ENCODE measurements at places on chromosomes 1 and 21.

DNA sequence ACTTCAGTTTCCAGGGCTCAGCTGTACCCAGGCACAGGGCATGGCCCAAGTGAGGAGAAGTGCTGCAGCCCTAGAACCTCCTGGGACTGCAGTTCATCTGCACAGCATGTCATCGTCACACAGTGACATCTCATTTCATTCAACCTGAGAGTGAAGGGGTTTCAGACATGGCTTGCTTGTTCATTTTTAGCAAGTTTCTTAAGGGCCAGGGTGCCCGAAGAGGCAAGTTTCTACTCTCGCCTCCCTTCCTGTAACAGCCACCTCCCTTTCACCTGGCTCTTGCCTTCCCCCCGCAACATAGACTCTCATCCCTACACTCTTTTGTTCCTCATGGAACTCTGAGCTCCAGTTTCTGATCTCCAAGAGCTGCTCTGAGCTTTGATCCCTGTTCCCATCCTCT is 108.1 kb downstream of the C1orf21 start:
- peaks cover 11% of the 10 kb centered on the region for H3K4me1 ChIP-seq
- no peak for DNase-seq
- H3K27me3 ChIP-seq, result no peaks in the 10 kb centered on the region
- peaks cover 2% of the 10 kb centered on the region for H3K36me3 ChIP-seq
- no peak overlapping the region for H3K4me3 ChIP-seq

DNA sequence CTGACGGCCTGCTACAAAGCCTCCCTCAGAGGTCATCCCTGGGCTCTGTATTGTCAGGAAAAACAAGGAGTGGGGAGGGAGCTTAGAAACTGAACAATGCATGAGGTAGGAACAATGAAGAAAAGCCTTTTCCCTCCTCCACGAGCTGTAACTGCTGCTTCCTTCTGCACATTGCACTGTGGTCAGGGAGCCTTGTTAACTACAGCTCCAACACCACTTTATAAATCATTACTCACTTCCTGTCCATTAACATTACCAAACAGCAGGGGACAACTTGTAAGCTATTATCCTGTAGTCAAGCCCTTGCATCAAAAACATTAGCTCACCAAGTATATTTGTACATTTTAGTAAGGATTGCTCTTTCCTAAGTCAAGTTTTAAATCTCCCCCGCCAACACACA is 336.0 kb upstream of the NR5A2 start:
- H3K27me3 ChIP-seq, result no peaks in the 10 kb centered on the region
- no peaks in the 10 kb centered on the region for H3K36me3 ChIP-seq
- H3K4me1 ChIP-seq, result peaks cover 9% of the 10 kb centered on the region
- no peak overlapping the region for H3K27ac ChIP-seq

GRCh38 chr1:182149411-182149965 is 88.0 kb upstream of the ZNF648 start:
- no peaks in the 10 kb centered on the region for H3K36me3 ChIP-seq
- H3K4me1 ChIP-seq, result no peaks in the 10 kb centered on the region
- no peaks in the 10 kb centered on the region for H3K27me3 ChIP-seq
- no peak overlapping the region for H3K4me3 ChIP-seq
- no peak overlapping the region for H3K27ac ChIP-seq

- no peak for DNase-seq
- H3K27ac ChIP-seq, result no peak overlapping the region
- no peaks in the 10 kb centered on the region for H3K36me3 ChIP-seq
- H3K27me3 ChIP-seq, result no peaks in the 10 kb centered on the region
- H3K4me1 ChIP-seq, result no peaks in the 10 kb centered on the region
- no peak overlapping the region for H3K4me3 ChIP-seq
Observed at GRCh38 chr1:21292984-21293536, 2.8 kb upstream of the ECE1 start.

GRCh38 chr1:5745800-5746610 is 246.2 kb downstream of the NPHP4 start:
- peaks cover 7% of the 10 kb centered on the region for H3K4me1 ChIP-seq
- no peak overlapping the region for H3K4me3 ChIP-seq
- no peaks in the 10 kb centered on the region for H3K27me3 ChIP-seq
- peaks cover 6% of the 10 kb centered on the region for H3K36me3 ChIP-seq

DNA sequence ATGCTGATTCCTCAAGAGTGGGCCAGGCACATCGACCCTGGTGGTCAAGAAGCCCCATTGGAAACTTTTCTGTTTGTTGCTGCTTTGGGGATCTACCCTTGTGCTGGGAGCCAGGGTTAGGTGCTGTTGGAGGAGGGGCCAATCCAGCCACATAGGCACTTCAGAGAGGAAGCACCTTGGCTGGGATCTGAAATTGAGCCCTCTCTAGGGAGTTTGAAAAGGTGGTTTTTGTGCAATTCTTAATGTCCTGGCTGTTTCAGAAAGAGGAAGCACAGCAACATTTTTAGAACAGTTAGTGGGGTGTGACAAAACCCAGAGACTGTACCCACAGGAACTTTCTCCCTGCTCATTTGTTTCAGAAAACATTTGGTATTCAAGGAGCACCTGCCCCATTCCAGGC is 17.2 kb upstream of the BEND5 start:
- DNase-seq, result no peak
- H3K36me3 ChIP-seq, result no peaks in the 10 kb centered on the region
- no peaks in the 10 kb centered on the region for H3K4me1 ChIP-seq
- no peak overlapping the region for H3K27ac ChIP-seq

DNA sequence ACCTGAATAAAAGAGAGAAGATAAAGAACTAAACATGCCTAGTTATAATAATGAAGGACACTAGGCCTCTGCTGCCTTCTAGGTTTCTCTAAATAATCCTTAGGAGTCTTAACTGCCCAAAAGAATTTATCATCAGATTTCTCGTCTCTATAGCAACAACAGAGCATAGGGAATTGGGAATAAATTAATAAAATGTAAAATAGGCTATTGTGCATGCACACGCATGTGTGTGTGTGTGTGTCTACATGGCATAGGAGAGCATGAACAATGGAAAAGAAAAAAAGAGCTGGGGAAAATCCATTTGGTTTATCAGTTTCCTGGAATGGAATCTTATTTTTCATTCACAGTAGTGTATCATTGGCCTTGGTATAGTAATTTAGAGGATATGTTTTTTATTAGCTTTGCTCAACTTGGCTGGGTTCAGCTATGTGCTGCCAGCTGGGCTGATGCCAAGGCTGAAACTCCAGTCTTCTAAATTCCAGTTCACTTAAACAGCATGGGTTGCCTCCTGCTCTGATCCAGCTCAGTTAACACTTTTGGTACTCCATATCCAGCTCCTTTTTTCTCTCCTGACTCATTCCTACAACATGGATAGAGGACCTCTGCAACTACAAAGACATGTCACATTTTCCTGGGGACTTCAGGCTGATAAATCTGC is 80.6 kb upstream of the SLFNL1 start:
- peaks cover 2% of the 10 kb centered on the region for H3K4me1 ChIP-seq
- no peak overlapping the region for H3K27ac ChIP-seq
- no peak overlapping the region for H3K4me3 ChIP-seq
- DNase-seq, result no peak
- H3K36me3 ChIP-seq, result no peaks in the 10 kb centered on the region

DNA sequence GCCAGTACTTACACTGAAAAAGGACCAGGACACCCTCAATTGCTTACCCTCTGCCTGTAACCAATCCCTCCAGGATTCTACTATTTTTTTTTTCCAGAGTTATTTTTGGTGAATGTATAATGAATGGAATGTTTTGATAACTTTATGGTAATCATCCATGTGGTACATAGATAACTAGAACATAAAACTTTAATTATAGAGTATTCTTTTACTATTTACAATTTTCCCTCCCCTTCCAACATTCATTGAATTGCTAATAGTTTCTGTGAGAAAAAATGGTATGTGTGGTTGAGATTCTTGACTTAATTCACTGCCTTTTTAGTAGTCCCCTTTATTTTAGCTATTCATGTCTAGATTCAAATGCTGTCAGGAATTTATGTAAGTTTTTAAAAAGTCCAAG is 164.6 kb downstream of the CYYR1 start:
- no peak for DNase-seq
- H3K36me3 ChIP-seq, result no peaks in the 10 kb centered on the region
- no peak overlapping the region for H3K4me3 ChIP-seq
- no peak overlapping the region for H3K27ac ChIP-seq
- no peaks in the 10 kb centered on the region for H3K27me3 ChIP-seq

DNA sequence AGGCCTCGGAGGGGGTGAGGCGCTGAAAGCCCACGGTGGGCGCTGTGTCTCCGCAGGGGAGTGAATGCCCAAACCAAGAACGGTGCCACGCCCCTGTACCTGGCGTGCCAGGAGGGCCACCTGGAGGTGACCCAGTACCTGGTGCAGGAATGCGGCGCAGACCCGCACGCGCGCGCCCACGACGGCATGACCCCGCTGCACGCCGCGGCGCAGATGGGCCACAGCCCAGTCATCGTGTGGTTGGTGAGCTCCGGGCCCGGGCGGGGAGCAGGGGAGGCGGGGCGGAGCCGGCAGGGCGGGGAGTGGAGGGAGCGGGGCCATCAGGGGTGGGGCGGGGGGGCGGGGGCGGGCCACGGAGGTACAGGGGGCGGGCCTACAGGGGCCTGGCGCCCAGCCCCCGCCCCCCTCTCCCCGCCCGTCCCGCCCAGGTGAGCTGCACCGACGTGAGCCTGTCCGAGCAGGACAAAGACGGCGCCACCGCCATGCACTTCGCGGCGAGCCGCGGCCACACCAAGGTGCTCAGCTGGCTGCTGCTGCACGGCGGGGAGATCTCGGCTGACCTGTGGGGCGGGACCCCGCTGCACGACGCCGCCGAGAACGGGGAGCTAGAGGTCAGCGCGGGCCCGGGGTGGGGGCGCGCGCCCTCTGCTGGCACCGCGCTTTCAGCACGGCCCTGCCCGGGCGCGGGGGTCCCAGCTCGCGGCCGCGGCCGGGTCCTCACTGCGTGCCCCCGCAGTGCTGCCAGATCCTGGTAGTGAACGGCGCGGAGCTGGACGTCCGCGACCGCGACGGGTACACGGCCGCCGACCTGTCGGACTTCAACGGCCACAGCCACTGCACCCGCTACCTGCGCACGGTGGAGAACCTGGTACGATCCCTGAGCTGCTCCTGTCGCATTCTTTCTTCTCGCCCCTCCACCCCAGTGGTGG is 15.9 kb downstream of the ESPN start:
- H3K27ac ChIP-seq, result no peak overlapping the region
- H3K27me3 ChIP-seq, result peaks cover 4% of the 10 kb centered on the region
- DNase-seq, result peak; percentile 85
- no peaks in the 10 kb centered on the region for H3K4me1 ChIP-seq

DNA sequence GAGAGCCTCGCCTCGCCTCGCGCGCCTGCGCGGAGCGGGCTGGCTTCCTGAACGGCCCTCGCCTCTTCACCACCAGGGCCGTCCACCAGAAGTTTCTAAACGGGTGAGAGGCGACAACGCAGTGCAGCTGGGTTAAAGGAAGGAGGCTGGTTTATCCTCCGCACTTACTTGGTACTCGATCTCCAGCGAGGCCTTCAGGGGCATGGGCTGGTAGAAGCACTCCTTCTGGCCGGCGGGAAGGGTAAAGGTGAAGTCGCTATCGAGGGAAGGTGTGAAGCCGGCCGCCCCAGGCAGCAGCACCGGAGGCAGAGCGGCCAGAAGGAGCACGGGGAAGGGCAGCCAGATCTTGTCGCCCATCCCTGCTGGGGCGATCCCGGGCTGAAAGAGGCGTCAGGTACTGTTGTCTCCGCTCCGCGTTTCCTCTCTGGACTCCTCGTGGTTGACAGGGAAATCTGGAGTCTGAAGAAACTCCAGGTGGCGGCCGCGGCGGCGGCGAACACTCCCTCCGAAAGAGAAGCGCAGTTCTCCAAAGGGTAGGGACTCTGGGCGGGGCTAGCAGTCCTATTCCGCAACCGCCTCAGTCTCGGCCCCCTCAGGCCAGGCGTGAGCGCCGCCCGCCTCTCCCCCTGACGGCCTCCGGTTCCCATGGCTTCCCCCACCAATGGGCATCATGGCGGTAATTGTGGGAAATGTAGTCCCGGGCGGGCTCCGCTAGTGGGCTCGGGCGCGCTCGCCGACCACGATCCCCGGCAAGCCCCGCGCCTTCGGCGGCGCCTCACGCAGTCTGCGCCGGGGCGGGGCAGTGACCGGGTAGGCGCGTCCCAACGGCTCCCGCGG is at the start of gene TMED5:
TMED5 (minus strand) TSS at position 528 of the 837 bp plus-strand sequence; CDS start at position 357, 171 bp downstream.
- peak; percentile 98 for DNase-seq
- peak within 1 kb of the TSS; percentile 94 for H3K4me3 ChIP-seq
- no peaks in the 10 kb centered on the region for H3K27me3 ChIP-seq

GRCh38 chr1:63731117-63732043 is 42.4 kb upstream of the ROR1 start:
- H3K4me1 ChIP-seq, result no peaks in the 10 kb centered on the region
- H3K27ac ChIP-seq, result peak overlapping the region; percentile 76
- H3K36me3 ChIP-seq, result peaks cover 26% of the 10 kb centered on the region
- no peak for DNase-seq
- peak overlapping the region; percentile 20 for H3K4me3 ChIP-seq

GRCh38 chr21:29641635-29642550 is 297.9 kb downstream of the GRIK1 start:
- H3K27ac ChIP-seq, result no peak overlapping the region
- H3K27me3 ChIP-seq, result no peaks in the 10 kb centered on the region
- H3K36me3 ChIP-seq, result no peaks in the 10 kb centered on the region
- no peak for DNase-seq
- no peak overlapping the region for H3K4me3 ChIP-seq

DNA sequence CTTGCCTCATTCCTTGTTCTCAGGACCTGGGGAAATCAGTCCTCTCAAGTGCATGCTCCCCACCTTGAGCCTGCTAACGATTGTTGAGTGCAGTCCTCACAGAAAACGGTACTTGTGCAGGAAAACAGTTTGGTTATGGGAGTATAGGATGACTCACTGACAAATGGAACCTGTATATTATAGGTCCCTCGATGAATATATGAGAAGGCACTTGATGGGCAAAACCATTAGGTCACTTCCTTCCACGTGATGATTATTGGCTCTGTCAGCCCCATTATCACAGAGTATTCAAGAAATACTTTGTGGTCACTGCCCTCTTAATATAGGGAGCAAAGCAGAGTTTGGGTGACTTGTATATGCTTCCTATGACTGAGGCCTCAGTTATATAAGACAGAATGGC is 6.2 kb downstream of the CCDC17 start:
- H3K27me3 ChIP-seq, result no peaks in the 10 kb centered on the region
- H3K27ac ChIP-seq, result no peak overlapping the region
- no peak for DNase-seq

DNA sequence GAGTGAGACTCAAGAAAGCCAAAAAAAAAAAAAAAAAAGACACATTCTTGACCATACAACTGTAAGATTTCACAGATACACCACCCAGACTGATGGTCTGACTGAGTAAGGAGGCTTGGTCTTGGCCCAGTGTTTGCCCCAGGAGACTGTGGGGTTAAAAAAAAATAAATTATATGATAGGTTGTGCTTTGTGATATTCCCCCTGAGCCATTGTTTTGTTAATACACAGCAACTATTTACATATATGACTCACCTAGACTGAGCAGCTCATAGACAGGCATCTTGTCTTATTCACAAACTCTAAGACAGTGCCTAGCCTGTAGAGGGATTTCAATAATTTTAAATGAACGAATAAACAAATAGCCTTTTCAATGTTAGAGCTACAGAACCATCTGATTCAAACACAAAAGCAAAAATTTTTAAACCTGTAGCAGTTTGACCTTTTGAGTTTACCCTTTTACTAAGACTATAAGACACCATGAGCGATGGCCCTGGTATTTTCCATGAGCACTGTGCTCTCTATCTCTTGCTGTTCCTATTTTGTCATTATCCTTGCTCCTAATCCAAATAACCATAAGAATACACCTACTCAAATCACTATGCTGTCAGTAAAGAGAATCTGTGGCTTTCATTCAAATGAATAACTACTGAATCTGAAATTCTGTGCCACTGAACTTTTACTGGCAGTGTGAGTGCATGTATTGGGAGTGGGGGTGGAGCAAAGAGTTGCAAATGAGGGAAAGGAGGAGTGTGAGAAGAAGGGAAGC is 199.4 kb upstream of the PTBP2 start:
- H3K27ac ChIP-seq, result no peak overlapping the region
- H3K4me3 ChIP-seq, result no peak overlapping the region
- no peaks in the 10 kb centered on the region for H3K36me3 ChIP-seq
- no peaks in the 10 kb centered on the region for H3K27me3 ChIP-seq
- H3K4me1 ChIP-seq, result peaks cover 14% of the 10 kb centered on the region
- no peak for DNase-seq
